NCI-H460 (cell line): ENCODE measurements at places on chromosomes 5 and 9. TPM values are rescaled to one million over a fixed set of nuclear protein-coding genes. Genes with fewer than 3 reads are reported as not detected.
A peak's percentile ranks its signal among the peaks of the same experiment; 100 is the strongest.

ARL14EPL gene
- not detected in 2 replicates for total RNA-seq

DNA sequence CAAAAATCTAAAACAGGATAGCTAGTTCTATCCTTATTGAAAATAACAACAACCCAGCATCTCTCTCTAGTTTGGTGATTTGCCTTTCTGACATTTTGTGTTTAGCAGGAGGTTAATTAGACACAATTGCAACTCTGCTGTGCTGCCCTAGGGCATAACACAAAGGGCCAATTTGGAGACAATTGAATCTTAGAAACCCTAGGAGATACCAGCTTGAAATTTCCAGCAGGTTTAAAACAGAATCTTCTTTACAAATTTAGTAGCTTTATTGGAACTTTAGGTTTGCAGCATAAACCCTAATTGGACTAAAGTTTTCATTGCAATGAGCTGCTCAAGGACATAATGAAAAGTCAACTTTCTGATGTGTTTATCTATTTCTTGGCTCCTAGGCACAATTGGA, 166.7 kb upstream of the FER start:
- DNase-seq, result no peak

RORB gene
- not detected in 2 replicates for total RNA-seq

DNA sequence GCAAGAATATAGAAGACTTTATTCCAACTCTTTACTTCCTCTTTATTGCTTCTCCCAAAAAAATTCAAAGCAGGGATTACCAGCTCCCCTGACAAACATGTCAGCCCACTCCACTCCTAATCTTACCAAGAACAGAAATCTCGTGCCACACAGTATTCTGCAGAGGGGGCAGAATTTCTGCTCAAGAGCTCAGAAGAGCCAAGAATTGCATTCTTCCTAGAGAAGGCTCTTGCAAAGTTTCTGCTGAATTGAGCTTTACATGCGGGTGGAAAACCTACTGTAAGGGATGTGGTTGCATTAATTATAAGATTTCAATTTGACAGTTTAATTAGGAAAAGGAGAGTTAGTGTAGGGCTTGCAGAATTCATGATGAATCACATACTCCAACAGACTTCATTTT, 428.5 kb downstream of the CETN3 start:
- DNase-seq, result no peak

DNA sequence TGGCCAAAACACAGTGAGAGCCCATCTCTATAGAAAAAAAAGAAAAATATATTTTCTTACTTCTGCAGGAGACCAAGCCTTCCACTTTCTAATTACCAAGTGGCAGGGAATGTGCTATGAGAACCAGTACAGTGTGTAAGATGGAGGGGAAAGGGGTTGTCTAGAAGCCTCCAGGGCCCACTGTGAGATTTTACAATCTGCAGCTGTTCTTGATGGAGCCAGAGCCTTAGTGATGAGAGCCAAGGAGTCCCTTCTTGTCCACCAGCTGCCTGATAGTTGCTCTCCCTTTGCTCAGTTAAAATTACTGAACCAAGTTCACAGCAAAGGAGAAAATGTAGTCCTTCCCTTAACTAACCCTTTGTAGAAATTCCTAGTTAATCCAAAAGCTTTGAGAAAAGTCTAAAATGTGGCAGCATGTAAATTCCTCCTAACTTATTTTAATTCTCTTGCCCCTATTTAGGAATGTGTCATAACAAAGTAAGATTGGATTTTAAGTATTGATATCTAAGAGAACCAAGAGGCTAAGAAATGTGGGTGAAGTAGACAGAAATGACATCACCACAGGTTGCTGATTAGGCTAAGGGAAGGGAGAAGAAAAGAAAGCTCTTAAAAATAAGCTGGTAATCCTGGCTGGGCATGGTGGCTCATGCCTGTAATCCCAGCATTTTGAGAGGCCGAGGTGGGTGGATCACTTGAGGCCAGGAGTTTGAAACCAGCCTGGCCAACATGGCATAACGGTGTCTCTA, 19.3 kb downstream of the SRP19 start:
- DNase-seq, result no peak

DNA sequence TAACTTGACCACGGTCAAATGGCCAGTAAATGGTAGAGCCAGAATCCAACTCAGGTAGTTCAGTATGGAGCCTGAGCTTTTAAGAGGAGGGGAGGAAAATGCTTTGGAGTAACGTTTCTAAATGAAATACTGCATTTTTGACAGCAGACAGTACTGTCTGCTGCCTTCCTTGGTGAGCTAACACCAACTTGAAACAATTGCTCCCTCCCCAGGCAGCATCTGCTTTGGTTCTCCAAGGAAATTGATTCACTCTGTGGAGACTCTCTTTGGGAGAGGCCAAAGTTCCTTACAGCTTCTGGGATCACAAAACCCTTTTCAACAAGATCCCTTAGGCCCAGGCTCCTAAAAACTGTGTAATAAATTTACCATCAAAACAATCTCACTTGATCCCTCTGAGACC, 75.2 kb upstream of the SSBP2 start:
- no peak for DNase-seq

SLCO6A1 gene
- not detected in 2 replicates for total RNA-seq

DNA sequence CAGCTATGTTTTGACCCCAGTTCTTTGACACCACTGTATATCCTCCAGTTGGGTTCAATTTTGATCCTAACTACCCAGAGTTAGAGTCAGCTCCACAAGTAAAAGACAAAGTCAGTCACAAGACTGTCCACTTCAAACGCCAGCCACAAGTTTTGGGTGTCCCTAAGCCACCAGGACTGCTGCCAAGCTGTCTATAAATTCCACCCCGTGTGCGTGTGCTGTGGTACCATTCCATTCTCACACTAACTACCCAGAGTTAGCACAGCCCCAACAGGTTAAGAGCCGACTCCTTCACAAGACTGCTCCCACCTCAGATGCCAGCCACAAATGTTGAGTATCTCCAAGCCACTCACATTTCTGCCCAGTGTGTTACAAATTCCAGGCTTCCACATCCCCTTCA, 56.7 kb downstream of the APC start:
- no peak for DNase-seq

- peak; percentile 32 for DNase-seq
Observed at GRCh38 chr9:132411091-132411508, 1.1 kb downstream of the CFAP77 start.

GRCh38 chr5:42397267-42397666, 26.0 kb upstream of the GHR start:
- DNase-seq, result no peak

IFNK gene
- total RNA-seq, result not detected in 2 replicates

HIGD2A gene
- total RNA-seq, result 172 and 187 TPM in 2 replicates

DNA sequence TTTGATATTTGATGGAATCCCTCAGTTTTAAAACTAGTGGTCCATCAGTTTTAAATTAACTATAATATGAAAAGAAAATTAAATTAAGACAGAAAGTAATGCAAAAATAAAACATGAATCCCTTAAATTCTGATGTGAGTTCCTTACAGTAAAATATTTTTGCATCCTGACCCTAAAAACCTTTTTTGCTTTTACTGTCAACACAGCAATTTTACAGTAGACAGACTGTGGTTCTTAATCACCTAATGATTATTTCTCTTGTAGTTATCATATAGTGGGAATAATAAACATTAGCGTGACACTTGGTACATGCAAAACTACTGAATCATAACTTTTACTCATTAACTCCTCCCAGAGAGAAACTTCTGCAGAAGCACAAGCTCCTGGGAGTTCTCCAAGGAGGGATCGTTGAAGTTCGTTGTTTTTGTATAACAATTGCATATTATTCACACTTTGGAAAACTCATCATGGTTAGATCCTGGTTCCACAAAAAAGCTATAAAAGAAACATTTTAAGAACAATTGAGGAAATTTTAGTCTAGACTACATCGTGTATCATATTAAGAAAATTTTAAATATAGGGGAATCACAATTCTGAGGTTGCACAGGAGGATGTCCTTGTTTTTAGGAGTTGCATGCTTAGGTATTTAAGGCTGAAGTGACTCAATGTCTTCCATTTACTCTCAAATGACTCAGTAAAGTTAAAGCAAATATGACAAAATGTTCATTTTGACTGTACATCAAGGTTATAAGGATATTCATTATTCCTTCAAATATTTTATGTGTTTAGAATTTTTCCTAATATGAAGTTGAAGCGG, 88.2 kb upstream of the NIPAL4 start:
- no peak for DNase-seq

DNA sequence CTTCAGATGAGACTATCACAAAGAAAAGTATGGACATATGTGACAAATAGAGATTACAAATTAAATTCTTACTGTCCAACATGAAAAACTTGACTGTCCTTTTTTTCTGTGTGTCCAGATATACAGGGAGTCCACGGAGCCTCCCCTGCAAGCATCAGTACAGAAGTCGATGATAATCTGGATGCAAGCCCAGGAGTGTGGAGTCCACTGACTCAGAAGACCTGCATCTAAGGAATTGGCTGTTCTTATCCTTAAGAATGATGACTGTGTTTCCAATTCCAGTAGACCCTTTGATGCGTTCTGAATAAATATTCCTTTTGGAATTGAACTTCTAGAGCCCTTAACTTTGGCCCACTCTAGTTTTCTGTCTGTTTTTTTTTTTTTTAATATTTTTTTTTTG, 56.7 kb upstream of the TAF11L2 start:
- no peak for DNase-seq

- no peak for DNase-seq
Observed at GRCh38 chr9:135770203-135770535, 68.2 kb downstream of the KCNT1 start.

F12 gene
- total RNA-seq, result 10.9 and 12.8 TPM in 2 replicates

- DNase-seq, result no peak
Observed at GRCh38 chr9:128825923-128826700, 3.5 kb downstream of the SPOUT1 start.

- DNase-seq, result peak; percentile 19
Observed at GRCh38 chr9:92328225-92328624, 2.5 kb downstream of the CENPP start.

OR13J1 gene
- total RNA-seq, result not detected in 2 replicates

DRD1 gene
- not detected in 2 replicates for total RNA-seq
